T1000 (cell line): ENCODE measurements at places on chromosomes 3 and 15.

DNA sequence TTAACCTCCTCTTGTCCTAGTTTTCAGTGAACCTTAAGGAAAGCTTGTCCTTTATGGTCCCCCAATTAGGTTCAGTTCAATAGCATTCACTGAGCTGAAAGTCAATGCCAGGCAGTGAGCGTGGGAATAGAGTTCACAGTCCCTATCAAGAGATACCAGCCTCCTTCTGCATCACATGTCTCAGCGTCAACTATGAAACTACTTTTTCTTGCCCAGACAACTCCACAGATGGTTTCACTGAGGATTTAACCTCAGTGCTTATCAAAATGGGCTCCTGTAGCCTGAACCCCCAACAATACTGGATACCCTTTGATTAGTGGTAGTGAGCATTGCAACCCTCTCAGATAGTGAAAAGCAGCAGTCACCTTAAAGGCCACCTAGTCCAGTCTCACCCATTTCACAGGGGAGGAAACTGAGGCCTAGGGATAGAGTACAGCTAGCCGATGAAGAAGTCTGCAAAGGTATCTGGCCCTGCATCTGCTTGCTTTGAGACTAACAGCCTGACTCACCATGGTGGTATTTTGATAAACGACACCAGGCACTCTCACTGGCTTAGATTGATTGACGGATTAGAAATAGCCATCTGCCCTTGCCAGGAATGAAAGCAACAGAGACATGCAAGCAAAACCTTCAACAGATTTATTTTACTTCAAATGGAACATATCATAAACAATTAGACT is 1.6 kb upstream of the UBA3 start:
- DNase-seq = no peak

- no peak for DNase-seq
Observed at GRCh38 chr3:99503350-99503749, 135.0 kb upstream of the COL8A1 start.

DNA sequence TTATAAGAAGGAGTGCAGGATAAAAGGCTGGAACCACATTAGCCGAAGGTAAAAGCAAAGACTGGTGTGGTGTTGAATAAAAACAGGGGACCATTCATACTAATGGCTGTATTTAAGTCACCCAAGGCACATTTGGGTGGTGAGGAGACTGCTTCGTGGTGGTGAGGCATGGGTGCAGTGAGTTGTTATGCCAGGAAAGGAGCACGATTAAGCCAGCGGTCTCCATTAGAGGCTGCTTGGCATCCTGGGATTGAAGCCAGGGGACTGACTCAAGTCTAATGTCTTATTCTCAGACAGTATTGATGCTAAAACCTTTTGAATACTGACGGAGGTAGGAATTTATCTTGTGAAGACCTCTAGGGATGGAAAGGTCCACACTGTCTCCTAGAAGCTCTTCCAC is 21.9 kb downstream of the FEM1B start:
- DNase-seq = no peak

GRCh38 chr3:124748560-124749198 is 18.4 kb downstream of the UMPS start:
- no peak for DNase-seq

DNA sequence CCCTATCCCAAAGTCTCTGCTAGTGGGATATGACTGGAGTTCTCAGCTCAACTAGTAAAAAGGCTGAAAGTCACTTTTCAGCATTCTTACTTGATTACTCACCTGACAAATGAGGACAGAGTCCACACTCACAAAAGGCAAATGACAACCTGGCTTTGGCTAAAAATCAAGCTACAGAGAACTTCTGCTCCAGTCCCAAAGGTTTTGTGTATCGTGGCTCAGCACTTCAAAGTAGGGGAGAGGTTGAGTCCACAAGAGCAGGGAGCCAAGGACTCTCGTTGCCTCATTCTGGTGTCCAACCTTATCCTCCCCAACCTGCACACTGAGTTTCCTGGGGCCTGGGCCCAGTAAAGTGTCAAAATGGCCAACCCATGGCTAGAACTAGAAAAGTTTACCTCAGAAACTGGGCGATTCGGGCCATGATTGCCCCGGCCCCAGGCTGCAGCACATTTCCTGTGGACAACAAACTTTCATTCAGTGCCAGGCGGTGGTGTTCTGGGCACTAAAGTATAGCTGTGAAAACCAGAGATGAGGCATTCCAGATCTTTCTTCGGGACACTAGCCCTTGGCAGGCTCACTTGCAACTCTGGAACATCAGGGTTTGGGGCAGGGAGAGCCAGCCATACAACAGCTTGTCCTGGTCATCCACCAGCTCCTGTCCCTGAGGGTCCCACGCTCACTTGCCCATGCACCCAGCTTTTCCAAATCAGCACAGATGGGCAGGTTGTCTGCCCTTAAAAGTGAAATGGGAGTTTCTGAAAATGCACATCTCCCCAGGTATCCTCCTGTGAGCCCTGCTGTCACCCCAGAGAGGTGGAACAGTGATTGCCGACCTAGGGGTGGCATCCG is 3.1 kb downstream of the ACAA1 start:
- no peak for DNase-seq

DNA sequence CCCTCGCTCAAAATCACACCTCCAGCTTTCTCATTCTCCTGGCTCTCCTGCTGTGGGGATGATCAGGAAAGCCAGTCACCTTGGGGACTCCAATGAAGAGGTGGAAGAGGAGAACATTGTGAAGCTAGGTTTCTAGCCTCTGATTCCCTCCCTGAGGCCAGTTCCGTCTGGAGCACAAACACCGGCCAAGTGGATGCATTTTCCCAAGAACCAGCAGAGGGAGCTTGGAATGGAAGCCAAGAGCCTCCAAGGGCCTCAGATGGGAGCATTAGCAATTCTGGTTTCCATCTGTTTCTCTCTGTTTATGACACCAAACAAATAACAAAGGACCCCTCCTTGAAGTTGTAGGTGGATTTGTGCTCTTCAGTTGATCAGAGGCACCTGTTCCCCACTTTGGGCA is 40.6 kb upstream of the NMNAT3 start:
- no peak for DNase-seq

DNA sequence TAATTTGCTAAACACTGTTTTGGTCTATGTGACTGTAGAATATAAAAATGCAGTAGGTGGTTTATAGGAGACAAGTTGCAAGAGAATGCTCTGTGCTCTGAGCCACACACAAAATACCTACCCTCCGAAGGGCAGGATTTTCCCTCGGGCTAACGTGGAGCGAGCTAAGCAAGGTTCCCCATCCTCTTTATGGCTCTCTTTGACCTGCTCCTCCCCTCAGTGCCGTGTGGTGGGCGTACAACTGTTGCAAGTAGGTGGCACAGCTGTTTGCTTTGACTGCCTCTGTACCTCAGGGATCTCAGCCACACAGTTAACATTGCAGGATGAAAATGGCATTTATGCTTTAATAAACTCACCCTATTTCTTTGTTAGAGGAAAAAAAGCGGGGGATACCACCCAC is 339.1 kb downstream of the SATB1 start:
- DNase-seq = no peak
